ENCODE measurements at places on chromosomes 2 and 18.
A peak's percentile ranks its signal among the peaks of the same experiment; 100 is the strongest.

DNA sequence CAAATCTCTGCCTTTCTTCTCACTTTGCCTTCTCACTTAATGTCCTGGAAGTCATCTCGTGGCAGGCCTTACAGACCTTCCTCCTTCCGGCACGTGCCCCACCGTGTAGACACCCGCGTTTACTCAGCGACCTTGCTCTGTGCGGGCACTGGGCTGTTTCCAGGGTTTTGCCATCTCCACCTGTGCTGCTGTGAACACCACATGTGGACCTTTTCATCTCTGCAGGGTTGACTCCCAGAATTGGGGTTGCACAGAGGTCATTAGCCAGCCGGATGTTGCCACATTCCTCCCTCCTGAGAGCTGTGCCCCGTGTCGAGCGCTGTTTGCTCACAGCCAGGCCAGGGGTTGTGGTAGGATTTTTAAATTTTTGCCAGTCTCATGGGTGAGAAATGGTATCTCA lies 25.4 kb downstream of the KCNG2 start:
- no peak for DNase-seq

DNA sequence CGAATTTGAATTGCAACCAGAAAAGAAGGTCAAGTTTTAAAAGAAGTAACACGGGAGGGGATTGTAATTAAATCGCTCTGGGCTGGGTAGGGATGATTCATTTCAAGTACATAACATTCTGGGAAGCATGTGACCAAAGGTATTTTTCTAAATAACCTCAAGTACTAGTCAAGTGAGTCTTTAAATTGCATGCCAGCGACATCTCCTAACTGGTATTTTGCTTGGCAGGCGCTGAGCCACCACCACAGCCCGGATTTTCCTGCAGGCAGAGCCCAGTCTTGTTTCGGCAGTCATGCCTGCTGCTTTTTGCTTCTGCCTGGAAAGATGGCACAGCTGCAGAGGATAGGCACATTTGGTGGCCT lies 33.7 kb upstream of the NPAS2 start:
- no peak for DNase-seq

GRCh38 chr2:24123922-24124580 lies 782 bp downstream of the FAM228B start:
- no peak for DNase-seq

GRCh38 chr2:135744760-135745314 lies 3.2 kb downstream of the UBXN4 start:
- DNase-seq = peak; percentile 29

- peak; percentile 19 for DNase-seq
Measured at GRCh38 chr2:152499896-152500735, 165.1 kb downstream of the FMNL2 start.

GRCh38 chr2:101946372-101947039 lies 45.3 kb upstream of the IL1R2 start:
- DNase-seq = no peak

- DNase-seq = no peak
Measured at GRCh38 chr2:217895070-217895635, 107.6 kb downstream of the TNS1 start.

DNA sequence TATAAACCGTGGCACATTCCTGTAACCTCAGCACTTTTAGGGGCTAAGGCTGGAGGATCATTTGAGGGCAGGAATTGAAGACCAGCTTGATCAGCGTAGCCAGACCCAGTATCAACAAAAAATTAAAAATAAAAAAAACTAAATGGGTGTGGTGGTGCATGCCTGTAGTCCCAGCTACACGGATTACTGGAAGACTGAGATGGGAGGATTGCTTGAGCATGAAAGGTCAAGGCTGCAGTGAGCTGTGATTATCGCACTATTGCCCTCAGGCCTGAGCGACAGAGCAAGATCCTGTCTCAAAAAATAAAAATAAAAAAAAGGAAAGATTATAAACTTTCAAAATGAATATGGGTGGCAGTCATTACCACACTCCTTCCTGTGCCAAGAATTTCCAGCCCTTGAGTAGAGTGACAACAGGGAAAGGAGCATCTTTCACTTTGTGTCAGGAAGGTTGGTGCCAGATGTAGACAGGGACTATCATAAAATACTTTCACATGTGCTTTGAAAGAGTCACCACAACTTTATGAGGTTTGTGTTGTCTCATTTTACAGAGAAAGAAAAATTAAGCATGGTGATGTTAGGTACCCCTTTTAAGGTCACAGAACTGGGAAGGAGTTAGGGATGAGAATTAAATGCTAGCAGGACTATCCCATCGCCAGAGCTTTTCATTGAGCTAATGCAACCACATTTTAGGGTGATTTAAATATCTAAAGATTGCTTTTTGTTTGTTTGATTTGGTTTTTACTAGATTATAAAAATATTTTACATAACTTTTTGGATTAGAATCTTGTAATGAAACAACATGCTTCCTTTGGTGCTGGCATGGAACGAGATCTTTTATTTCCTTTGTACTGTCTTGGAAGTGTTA lies 1617.4 kb upstream of the ACVR2A start:
- no peak for DNase-seq

GRCh38 chr18:36297417-36298125 lies at the start of gene FHOD3:
Gene FHOD3, plus strand, starts transcription at chr18:36297713. Its CDS starts 123 bp downstream, at chr18:36297836.
- no peak for DNase-seq

DNA sequence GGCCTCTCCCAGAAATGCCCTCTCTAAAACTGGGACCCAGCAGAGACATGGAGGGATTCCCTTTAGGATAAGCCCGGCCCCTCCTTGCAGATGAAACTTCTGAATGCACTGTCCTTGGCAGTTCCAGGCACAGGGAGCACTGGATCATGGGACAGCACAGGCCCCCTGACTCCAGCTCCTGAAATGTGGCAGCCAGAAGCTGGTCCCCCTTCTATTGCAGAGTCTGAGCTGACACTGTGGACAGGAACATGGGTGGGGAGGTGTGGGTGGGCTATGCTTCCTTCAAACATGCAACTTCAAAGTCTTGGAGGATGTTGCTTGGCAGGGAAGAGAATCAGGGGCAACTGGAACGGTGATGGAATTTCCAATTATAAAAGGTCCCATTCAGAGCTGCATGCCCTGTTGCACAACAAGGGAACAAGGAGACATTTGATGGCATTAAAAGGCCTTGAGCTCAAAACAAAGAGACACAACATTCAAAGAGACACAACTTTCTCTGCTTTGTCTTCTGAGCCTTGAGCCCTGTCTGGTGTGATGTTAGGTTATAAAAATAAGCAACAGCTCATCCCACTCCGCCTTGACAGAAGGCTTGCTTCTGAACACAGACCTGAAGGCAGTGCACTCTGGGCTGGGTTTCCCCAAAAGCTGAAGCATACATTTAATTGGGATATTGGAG lies 239.0 kb downstream of the OSR1 start:
- no peak for DNase-seq

- DNase-seq = no peak
Measured at GRCh38 chr2:29663268-29663667, 258.1 kb downstream of the ALK start.

All from GM12864 (cell line).